Stimulated activated CD8-positive, alpha-beta memory T cell treated with anti-CD3 and anti-CD28 coated beads, Interleukin-2, amount 100 ng/mL, for 1 hour (primary cell): ENCODE measurements at places on chromosomes 5 and 9.

- no peak for DNase-seq
Measured at GRCh38 chr9:101383361-101383760, 1.4 kb downstream of the BAAT start.

DNA sequence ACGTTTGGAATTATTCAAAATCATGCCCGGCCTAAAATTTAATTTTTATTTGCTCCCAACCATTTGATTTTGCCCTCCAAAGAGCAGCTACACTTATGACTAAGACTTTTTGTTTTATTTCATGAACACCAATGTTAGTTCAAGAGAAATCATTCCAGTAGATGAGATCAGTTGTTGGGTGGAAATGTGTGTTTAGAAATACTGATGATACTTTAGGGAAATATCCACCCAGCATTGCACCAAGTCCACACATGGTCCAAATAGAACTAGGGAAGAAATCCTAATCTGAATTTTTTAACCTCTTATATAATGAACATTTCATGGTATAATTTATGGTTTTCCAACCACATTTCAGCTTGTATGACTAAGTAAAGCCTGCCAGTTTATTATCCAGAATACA is 28.3 kb upstream of the GOLPH3 start:
- DNase-seq, result no peak

DNA sequence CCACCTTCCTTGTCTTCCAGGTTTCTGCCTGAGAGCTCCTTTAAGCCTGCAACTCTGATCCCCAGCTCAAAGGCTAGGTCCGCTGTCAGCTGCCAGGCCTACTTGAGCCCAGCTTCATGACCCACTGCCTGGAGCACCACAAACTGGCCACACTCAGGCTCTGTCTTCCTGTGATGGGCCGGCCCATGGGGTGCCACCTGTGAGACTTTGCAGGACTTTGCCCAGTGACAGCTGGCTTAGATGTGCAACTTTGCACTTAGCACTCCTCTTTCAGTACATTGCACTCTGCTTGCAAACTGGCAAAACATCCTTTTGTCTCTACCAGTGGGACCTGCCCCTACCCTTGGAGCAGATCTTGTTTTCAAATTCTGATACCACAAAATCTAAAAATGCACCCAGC is 311.5 kb upstream of the PDE4D start:
- no peak for DNase-seq

DNA sequence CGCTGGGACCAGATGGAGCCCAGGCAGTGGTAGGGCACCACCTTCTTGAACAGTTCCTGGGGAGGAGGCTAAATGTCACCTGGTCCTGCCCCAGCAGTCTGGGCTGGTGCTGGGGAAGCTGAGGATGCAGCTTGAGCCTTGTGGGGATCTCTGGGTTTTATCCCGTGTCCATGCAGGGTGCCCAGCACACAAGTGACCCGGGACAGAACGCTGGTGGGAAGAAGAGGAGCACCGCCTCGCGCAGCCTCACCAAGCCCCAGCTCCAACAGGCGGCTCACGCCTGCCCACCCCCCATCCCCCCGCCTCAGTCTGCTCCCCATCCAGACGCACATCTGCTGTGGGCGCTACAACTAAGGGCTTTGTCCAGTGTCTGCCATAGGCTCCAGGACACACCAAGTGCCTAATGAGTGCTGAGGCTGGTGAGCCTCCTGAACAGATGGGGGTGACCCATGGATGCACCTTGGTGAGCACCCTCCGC is 13.8 kb downstream of the RALGDS start:
- DNase-seq, result no peak

- no peak for DNase-seq
Measured at GRCh38 chr9:9552665-9553064, 1060.1 kb downstream of the PTPRD start.

- no peak for DNase-seq
Measured at GRCh38 chr9:74735761-74736160, 152.0 kb downstream of the TRPM6 start.

GRCh38 chr5:88395264-88395663 is 126.6 kb upstream of the TMEM161B start:
- no peak for DNase-seq

DNA sequence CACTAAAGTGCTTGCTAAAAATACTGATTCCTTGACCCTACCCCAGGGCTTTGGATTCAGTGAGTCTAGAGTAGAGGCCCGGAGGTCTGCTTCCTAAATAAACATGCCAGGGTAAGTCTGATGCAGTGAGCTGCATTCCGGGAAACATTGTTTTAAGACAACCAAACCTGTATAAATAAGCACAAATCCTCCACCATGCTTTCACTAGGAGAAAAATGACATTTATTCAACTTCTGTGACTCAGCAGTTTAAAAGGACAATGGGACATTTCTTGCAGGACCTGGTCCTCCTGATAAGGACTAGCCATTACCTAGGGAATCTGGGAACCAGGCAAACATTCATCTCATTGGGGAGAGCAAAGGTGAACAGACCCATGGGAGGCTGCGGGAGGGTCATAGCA is 335.3 kb downstream of the MLLT3 start:
- no peak for DNase-seq

DNA sequence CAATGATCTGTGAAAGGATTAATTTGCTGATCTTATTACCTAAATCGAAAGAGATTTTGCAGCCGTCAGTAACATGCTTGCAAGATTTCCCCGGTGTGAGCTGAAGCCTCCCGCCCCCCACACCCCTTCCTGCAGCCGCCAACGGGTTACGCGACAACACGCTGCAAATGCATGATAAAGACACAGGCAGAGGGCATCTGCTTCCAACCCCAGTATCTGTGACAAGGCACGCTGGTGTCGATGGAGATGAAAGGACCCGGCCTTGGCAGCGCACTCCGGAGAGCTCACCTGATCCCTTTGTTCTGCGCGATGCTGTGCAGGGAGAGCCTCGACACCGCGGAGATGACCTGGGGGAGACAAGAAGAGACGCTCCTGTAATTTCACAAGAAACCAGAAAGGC is 122.9 kb upstream of the SARDH start:
- DNase-seq, result no peak

DNA sequence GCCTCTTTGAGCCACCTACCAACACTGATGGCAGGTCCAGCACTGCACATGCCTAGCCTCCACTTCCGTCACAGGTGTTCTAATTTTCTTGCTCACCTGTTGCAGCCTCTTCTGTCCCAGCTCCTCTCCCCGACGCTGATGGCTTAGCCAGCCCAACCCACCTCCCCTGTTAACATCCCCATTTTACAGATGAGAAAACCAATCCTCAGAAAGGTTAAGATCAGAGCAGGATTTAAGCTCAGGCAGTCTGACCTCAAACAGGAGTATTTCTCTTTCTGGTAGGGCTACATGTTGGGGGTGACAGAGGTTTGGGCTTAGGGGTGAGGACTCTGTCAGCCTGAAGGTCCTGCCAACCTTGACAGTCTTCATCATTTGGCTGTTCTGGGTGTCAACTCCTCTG is 74.5 kb upstream of the PITX1 start:
- DNase-seq, result no peak

DNA sequence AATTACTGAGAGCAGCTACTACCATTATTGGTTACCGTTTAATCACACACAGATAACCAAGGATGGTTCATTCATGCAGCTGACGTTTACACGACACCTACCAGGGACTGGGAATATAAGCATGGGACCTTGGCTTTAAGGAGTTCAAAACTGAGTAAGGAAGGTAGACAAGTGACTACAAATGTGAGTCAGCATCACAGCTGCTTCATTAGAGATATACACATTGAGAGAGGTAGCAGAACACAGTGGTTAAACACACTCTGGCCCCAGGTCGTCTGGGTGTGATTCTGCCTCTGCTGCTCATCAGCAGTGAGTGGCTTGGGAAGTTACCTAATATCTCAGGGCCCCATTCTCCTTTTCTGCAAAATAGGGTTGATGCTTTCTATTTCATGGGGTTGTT is 268.6 kb downstream of the NR3C1 start:
- no peak for DNase-seq

DNA sequence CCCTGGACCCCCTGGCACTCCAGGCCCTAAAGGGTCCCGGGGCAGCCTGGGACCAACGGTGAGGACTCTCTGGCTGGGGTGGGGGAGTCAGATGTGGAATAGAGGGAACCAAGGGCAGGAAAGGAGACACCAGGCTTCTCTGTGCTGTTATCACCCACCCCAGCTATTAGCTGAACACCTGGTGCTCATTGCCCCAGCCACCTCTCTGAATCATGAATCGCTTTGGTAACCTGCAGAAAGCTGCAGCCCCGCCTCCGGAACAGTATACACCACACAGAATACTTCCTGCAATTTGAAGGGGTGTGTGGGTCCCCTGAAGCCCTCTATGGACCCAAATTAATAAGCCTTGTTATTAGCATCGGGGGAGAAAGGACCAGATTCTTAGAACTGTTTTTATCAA is 40.4 kb upstream of the ORM1 start:
- no peak for DNase-seq

GRCh38 chr5:169331292-169331852 is 30.4 kb upstream of the SLIT3 start:
- DNase-seq, result no peak

- no peak for DNase-seq
Measured at GRCh38 chr9:26057050-26057449, 378.8 kb upstream of the TUSC1 start.

DNA sequence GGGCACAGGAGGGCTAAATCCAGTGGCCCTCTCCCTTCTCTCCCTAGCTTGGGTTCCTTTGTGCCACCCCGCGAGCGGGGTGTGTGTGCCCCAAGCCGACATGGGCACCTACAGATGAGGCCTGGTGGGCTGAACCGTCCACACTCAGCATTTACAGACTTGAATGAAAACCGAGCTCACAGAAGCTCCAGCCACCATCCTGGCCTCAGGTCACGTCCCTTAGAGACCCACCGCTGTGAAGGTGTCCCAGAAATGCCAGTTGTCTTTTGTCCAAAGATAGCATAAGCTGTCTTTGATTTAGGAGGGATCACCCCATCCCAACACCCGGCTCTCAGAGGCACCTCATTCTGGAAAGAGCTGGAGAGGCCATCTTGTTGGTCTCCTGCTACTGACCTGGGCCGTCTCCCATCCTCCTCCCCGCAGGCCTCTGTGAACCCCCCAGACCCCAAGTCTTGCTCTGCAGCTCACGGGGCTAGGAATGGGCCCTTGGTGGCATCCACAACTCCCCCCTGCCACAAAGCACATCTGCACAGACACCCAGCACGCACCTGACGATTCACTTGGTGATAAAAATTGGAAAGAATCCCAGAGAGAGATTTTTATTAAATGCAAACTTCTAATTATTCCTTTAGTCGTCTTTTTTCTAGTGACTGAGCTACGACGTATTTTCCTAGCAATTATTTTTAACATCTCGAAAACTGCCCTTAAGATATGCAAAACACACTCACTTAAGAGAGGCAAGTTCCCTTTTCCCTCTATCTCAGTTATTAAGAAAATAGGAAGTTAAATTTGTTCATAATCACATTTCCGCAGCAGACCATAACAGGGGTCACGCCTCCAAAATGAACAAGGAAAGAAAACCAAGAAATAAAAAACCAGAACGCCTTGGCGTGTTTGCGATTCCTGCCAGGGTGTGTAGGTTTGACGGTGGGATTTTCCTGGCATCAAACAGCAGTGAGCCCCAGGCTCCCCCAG is 80.5 kb upstream of the LMX1B start:
- DNase-seq, result no peak

GRCh38 chr5:95731571-95732554 is 727 bp downstream of the RHOBTB3 start:
- DNase-seq, result no peak

DNA sequence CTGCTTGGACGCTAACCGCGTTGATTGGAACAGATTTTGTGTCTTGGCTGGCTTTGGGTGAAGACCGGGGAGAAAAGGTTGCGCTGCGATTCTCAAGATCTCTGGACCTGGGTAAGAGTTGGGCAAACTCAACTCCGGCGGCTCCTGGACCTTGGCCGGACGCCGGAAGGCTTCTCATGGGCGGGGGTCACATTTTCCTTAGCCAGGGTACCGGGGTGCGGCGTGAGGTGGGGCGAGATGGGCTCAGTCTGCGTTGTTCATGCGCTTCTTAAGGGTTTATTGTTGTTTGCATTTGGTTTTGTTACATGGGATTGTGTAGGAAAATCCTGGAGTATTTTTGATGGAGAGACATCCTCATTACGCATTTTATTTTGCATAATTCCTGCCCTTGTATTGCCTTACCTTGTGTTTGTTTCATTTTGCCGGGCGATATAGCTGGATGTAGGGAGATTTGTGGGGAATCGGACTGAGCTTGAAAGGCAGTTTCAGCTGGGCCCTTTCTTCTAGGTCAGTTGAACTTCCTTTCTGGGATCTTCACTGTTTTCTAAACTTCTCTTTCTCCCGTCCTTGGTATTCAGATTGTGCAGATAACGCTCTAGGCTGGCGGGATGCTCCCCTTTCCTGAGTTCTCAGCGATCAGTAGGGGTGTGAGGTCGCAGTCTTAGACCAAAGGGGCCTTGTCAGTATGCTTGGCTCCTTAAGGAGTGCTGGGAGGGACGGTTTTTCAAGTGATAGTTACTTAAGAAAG is 524 bp downstream of the MEGF10 start:
- DNase-seq, result no peak

GRCh38 chr5:109407913-109408312 is 1.9 kb downstream of the PJA2 start:
- DNase-seq, result no peak

- no peak for DNase-seq
Measured at GRCh38 chr9:3962496-3962895, 337.4 kb downstream of the GLIS3 start.

- no peak for DNase-seq
Measured at GRCh38 chr5:125215593-125215992, 469.2 kb upstream of the ZNF608 start.

GRCh38 chr5:135119481-135119880 is 85.5 kb upstream of the PITX1 start:
- DNase-seq, result no peak

GRCh38 chr5:34717426-34718327 is 61.5 kb downstream of the RAI14 start:
- no peak for DNase-seq

- no peak for DNase-seq
Measured at GRCh38 chr9:14480526-14480925, 166.6 kb upstream of the NFIB start.

DNA sequence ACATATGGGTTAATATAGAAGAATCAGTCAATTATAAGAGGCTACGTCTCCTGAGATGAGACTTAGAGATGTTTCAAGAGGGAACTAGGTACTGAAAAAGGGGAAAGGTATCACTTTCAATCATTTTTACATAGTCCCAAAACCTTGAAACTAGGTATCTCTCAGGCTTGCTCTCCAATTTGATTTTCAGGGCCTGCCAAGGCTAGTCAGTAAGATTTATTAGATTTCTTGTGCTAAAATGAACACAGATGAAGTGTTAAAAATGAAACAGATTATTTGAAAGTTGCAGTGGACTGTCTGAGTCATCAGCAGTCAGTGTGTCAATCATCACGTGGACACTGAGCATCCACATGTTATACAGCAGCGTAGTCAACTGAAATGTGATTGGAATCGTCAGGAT is 591.1 kb downstream of the DTWD2 start:
- DNase-seq, result no peak

DNA sequence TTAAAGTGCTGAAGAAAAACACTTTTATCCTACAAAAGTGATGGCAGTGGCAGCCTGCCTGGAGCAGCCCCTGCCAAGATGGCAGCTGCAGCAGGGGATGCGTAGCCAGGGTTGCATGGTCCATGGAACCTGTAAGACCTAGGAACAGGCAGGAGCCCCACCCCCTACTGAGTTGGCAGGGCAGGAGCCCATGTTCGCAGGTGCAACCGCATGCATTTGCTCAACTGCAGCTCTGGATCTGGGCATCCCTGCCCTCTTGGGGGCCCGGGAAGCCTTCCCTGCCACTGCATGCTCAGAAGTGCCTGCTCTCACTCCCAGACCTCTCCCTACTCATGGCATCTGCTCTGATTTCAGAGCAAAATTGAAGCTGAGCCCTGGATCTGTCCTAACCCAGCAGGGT is 779.6 kb downstream of the CDH18 start:
- DNase-seq, result no peak
